MM.1S (cell line): ENCODE measurements at places on chromosomes 4 and X.

DNA sequence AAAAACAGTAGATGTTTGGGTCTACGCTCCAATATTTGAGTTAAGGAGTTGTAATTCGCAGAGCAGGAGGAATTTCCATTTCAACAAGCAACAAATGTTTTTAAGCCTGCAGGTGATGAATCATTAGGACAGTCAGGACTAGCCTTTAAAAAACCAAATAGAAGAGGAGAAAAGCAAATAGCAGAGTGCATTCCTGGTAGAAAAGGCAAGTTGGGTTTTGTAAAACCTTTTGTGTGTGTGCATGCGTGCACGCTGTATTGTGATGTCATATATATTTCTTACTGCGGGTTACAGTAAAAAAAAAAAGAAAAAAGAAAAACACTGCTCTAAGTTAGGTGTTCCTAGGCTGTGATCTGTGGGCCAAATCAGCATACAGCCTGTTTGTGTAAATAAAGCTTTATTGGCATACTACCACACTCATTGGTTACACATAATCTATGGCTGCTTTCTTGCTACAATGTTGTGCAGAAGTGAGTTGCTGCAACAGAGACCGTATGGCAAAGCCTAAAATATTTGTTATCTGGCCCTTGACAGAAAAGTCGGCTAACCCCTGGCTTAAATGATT, 135.6 kb downstream of the MID1 start:
- no peak overlapping the region for H3K4me3 ChIP-seq
- no peaks in the 10 kb centered on the region for H3K4me1 ChIP-seq
- DNase-seq, result no peak
- H3K27me3 ChIP-seq, result no peaks in the 10 kb centered on the region
- H3K36me3 ChIP-seq, result no peaks in the 10 kb centered on the region

DNA sequence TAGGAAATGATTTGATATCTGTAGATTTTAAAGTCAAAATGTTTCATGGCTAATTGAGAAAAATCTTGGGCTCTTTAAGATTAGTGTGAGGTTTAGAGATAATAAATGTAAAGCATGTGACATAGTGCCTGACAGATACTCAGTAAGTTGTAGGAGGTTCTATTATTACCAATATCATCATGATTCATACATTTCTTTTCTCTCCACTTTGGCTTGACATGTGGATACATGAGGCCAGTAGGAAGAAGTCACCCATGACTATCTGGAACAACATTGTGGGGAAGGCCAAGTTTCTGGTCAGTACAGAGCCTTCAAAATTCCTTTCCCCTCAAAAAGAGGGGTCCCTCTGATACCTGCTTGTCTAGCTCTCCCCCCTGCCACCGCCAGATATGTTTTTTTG, 91.2 kb upstream of the SORBS2 start:
- no peak overlapping the region for H3K4me3 ChIP-seq
- H3K27me3 ChIP-seq, result no peaks in the 10 kb centered on the region
- no peaks in the 10 kb centered on the region for H3K36me3 ChIP-seq
- DNase-seq, result no peak

DNA sequence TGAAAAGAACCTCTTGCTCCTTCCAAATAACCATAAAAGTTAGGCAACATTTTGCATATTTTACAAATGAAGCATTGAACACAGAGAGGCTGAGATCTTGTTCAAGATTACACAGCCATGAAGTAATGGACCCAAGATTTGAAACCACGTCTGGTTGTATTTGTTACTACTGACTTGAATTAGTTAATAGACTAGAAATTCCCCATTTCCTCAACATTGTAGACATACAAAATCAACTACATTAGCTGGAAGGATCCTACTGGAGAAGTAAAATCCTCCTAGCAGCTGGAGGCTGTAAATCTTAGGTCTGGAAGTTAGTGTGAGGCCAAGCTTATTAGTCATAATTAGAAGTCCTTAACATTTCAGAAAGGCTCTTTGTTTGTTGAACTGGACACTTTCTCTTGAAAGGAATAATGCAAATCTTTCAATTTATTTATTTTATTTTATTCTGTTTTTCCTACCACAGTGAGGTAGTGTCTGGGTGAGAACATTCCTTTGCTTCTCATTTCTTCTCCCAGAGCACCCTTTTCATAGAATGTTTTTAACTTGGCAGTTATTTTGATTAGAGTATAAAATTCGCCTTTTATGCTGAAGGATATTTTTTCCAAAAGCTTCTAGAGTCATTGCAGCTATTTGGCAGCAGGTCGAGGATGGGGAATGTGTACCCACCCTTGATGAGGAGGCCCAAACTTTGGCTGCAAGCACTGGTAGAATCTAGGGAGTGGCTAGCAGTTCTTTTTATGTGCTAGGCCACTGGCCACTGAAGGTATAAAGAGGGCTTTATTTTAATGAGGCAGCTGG, 62.0 kb upstream of the CLNK start:
- H3K27ac ChIP-seq, result no peak overlapping the region
- H3K27me3 ChIP-seq, result no peaks in the 10 kb centered on the region
- 0 out of 2 replicates have a peak, but pooled peaks cover 5% of the 10 kb centered on the region for H3K4me1 ChIP-seq
- no peak for DNase-seq
- no peaks in the 10 kb centered on the region for H3K36me3 ChIP-seq

GRCh38 chr4:8914461-8915171, 43.0 kb upstream of the HMX1 start:
- no peak overlapping the region for H3K4me3 ChIP-seq
- no peak overlapping the region for H3K27ac ChIP-seq
- H3K36me3 ChIP-seq, result no peaks in the 10 kb centered on the region
- no peak for DNase-seq

- no peak for DNase-seq
- no peaks in the 10 kb centered on the region for H3K36me3 ChIP-seq
- H3K4me3 ChIP-seq, result no peak overlapping the region
- no peaks in the 10 kb centered on the region for H3K27me3 ChIP-seq
Measured at GRCh38 chrX:24380262-24381187, 20.1 kb downstream of the SUPT20HL1 start.

DNA sequence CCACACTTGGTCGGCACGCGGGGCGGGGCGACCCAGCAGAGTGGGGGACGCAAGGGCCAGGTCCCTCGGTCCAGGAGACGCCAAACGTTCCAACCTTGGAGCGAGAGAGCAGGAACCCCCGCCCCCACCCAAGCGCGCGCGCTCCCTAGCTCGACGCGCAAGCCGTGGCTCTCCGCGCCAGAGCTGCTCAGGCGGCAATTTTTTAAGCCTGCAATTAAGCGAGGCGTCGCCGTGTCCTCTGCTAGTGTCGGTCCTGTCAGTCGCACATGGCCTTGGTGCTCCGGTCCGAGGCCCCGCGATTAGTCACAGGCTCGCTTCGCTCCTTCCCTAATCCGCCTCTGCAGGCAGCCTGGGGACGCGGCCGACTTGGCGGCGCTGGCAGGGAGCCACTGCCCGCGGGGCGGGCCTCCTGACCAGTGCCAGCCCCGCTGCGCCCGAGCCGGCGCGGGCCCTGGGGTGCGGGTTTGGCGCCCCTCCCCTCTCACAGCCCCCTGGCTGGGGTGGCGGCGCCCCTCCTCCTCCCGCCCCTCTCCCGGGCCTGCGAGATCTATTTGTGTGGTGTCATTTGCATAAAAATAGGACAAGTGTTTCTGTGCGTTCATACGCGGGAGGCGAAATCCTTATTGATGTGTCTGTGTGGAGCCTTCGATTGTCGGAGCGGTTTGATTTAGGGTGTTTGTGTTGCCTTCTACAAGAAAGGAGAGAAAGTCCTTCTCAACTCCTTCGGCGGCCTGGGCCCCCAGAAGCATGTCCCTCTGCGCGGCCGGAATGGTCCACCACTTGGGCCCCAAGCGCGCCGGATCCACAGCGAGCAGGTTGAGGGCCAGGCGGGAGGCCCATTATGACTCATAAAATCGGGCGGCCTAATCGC, 9.8 kb upstream of the BCOR start:
- peak overlapping the region; percentile 57 for H3K4me3 ChIP-seq
- no peaks in the 10 kb centered on the region for H3K27me3 ChIP-seq
- H3K27ac ChIP-seq, result peak overlapping the region; percentile 82; the same call in 1 of the 2 replicates
- H3K36me3 ChIP-seq, result no peaks in the 10 kb centered on the region
- peak; percentile 19 for DNase-seq

- H3K4me1 ChIP-seq, result no peaks in the 10 kb centered on the region
- H3K27me3 ChIP-seq, result no peaks in the 10 kb centered on the region
- no peak overlapping the region for H3K4me3 ChIP-seq
Measured at GRCh38 chr4:54586320-54586955, 71.3 kb upstream of the KIT start.

GRCh38 chr4:42122237-42122636, 30.2 kb downstream of the BEND4 start:
- no peaks in the 10 kb centered on the region for H3K4me1 ChIP-seq
- H3K36me3 ChIP-seq, result no peaks in the 10 kb centered on the region
- no peak overlapping the region for H3K4me3 ChIP-seq
- no peak for DNase-seq
- H3K27me3 ChIP-seq, result no peaks in the 10 kb centered on the region

- H3K4me3 ChIP-seq, result no peak overlapping the region
- H3K27ac ChIP-seq, result no peak overlapping the region
- H3K4me1 ChIP-seq, result no peaks in the 10 kb centered on the region
- H3K36me3 ChIP-seq, result no peaks in the 10 kb centered on the region
- no peak for DNase-seq
Measured at GRCh38 chrX:68892651-68893050, 63.8 kb downstream of the EFNB1 start.

GRCh38 chr4:2824836-2825381, 18.7 kb upstream of the ADD1 start:
- H3K27me3 ChIP-seq, result no peaks in the 10 kb centered on the region
- no peak for DNase-seq
- no peaks in the 10 kb centered on the region for H3K36me3 ChIP-seq
- H3K27ac ChIP-seq, result no peak overlapping the region

DNA sequence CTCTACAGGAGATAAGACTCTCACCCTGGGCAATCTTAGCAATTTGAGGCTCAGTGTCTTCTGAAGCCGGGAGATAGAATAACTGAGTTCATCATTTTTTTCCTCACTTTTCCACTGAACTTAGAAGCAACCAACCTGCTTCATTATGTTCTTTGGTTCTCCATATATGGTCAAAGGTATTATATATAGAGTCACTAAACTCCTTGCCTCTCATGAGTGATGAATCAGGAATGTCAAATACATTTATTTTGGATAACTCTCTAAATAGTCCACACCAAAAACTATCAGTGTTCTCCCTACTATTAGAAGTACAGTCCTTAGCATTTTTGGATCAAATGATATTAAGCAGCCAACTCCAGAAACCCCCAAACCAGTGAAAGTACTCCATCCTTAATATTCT, 421.5 kb upstream of the EPHA5 start:
- H3K27me3 ChIP-seq, result no peaks in the 10 kb centered on the region
- DNase-seq, result no peak
- no peak overlapping the region for H3K4me3 ChIP-seq
- H3K36me3 ChIP-seq, result no peaks in the 10 kb centered on the region

DNA sequence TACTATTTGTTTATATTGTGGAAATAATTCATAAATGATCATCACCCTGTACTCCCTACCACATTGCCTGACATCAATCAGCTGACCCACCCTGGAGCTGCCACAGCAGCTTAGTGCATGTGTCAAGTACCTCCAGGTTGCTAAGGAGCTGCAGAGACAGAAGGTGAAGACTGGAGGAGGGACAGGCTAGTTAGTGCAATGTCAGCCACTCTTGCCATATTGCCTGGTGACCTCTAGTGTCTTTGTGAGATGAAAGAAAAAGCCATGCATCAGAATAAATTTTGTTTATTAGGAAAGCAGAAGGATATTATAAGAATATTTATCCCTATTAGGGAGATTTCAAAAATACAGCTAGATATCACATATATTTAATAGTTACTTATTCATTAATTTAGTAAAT, 243.9 kb upstream of the FAT4 start:
- no peak overlapping the region for H3K27ac ChIP-seq
- H3K36me3 ChIP-seq, result no peaks in the 10 kb centered on the region
- no peaks in the 10 kb centered on the region for H3K27me3 ChIP-seq
- no peaks in the 10 kb centered on the region for H3K4me1 ChIP-seq
- H3K4me3 ChIP-seq, result no peak overlapping the region
- DNase-seq, result peak; percentile 36

GRCh38 chrX:112056476-112056875, 26.1 kb downstream of the TRPC5 start:
- no peaks in the 10 kb centered on the region for H3K36me3 ChIP-seq
- H3K4me1 ChIP-seq, result peaks cover 28% of the 10 kb centered on the region
- no peak overlapping the region for H3K4me3 ChIP-seq

GRCh38 chr4:174669270-174669669, 147.0 kb upstream of the HPGD start:
- H3K4me3 ChIP-seq, result no peak overlapping the region
- H3K27me3 ChIP-seq, result no peaks in the 10 kb centered on the region
- H3K4me1 ChIP-seq, result no peaks in the 10 kb centered on the region
- no peak overlapping the region for H3K27ac ChIP-seq

GRCh38 chrX:21725496-21725895, 32.4 kb downstream of the SMPX start:
- H3K27me3 ChIP-seq, result no peaks in the 10 kb centered on the region

DNA sequence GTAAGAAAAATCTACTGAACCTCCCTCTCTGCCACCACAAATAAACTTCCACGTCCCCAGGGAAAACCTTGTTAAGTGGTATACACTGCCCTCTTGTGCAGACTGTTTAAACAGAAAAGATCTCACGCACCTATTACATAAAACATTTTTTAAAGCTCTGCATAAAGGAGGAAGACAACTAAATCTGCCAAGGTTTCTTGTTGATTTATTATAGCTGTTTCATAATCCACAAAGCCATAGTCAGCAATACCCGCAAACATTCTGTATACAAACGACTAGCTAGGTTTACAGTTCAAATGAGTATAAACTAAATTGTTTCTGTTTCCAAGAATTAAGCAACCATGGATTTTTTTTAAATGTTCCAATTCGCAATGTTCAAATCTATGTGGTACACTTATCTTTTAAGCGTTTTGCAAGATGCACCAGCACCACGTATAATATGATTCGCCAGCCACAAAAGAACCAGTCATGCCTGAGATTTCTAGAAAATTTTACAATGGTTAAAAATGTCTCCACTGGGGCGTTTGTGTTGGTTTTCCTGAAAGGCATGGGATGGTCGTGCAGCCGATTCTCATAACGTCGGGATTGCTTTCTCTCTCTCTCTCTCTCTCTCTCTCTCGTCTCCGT, 164.6 kb downstream of the PRKX start:
- H3K4me1 ChIP-seq, result no peaks in the 10 kb centered on the region
- H3K27ac ChIP-seq, result no peak overlapping the region
- H3K36me3 ChIP-seq, result no peaks in the 10 kb centered on the region
- H3K27me3 ChIP-seq, result no peaks in the 10 kb centered on the region
- H3K4me3 ChIP-seq, result no peak overlapping the region
- DNase-seq, result no peak

- H3K4me1 ChIP-seq, result no peaks in the 10 kb centered on the region
- H3K27ac ChIP-seq, result no peak overlapping the region
- no peak overlapping the region for H3K4me3 ChIP-seq
- DNase-seq, result no peak
- H3K36me3 ChIP-seq, result no peaks in the 10 kb centered on the region
Measured at GRCh38 chr4:71827826-71828225, 43.9 kb upstream of the GC start.

- H3K36me3 ChIP-seq, result no peaks in the 10 kb centered on the region
- no peak overlapping the region; the same call in 1 of the 2 replicates for H3K4me3 ChIP-seq
- H3K27me3 ChIP-seq, result 0 out of 2 replicates have a peak, but pooled peaks cover 3% of the 10 kb centered on the region
- peak; percentile 92 for DNase-seq
- peak overlapping the region; percentile 67; the same call in 1 of the 2 replicates for H3K27ac ChIP-seq
Measured at GRCh38 chr4:150325872-150326271, 247.6 kb downstream of the DCLK2 start.
